ENCODE measurements at places on chromosomes 16 and 17.

GRCh38 chr16:29806099-29806579 lies at the start of gene MAZ:
Gene MAZ (plus strand): TSS chr16:29806529. CDS start chr16:29806702, 173 bp downstream.
- DNase-seq: no peak

DNA sequence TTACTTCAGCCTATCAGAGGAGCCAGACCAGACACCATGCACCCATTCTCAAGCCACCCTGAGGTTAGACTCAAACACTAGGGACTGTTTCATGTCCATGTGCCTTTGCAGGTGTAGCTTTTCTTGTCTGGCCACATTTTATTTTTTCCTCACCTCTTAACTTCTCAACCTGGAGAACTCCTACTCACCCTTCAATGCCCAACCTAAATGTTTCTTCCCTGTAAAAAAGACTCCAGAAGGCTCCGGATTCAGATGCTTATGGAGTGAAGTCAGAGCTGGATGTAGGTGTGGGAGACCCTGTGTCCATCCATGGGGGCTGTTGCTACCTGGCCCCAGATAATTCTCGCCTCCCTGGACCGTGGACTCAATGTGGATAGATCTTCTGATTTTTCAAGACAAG lies 44.0 kb upstream of the NLRP1 start:
- no peak for DNase-seq

- no peak for DNase-seq
Observed at GRCh38 chr16:82124651-82125050, 45.4 kb downstream of the MPHOSPH6 start.

- no peak for DNase-seq
Observed at GRCh38 chr16:78607465-78607864, 508.0 kb downstream of the WWOX start.

GRCh38 chr16:30623536-30624283 lies 13.5 kb upstream of the ZNF689 start:
- no peak for DNase-seq

- no peak for DNase-seq
Observed at GRCh38 chr16:86581458-86581857, 3.1 kb downstream of the FOXL1 start.

- no peak for DNase-seq
Observed at GRCh38 chr17:6669479-6670212, 18.1 kb downstream of the C17orf100 start.

- DNase-seq: no peak
Observed at GRCh38 chr17:8468127-8468526, 32.4 kb downstream of the NDEL1 start.

GRCh38 chr17:3845291-3845620 lies 790 bp downstream of the NCBP3 start:
- peak; percentile 50 for DNase-seq

GRCh38 chr16:5108505-5109158 lies 11.0 kb upstream of the EEF2KMT start:
- no peak for DNase-seq
